GM18507 (cell line): ENCODE measurements at places on chromosomes 13 and 19.

DNA sequence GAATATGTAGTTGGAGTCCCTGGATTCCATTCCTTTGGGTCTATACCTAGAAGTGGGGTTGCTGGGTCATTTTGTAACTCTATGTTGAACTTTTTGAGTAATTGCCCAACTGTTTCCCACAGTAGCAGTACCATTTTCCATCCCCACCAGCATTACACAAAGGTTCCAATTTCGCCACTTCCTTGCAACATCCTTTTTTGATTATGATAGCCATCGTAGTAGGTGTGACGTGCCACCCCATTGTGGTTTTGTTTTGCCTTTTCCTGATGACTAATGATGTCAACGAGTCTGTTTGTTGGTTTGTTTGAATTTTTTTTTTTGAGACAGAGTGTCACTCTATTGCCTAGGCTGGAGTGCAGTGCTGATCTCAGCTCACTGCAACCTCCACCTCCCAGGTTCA lies 3.3 kb upstream of the PEX11G start:
- DNase-seq, result no peak

GRCh38 chr13:95385798-95386197 lies 84.5 kb upstream of the ABCC4 start:
- DNase-seq, result no peak

DNA sequence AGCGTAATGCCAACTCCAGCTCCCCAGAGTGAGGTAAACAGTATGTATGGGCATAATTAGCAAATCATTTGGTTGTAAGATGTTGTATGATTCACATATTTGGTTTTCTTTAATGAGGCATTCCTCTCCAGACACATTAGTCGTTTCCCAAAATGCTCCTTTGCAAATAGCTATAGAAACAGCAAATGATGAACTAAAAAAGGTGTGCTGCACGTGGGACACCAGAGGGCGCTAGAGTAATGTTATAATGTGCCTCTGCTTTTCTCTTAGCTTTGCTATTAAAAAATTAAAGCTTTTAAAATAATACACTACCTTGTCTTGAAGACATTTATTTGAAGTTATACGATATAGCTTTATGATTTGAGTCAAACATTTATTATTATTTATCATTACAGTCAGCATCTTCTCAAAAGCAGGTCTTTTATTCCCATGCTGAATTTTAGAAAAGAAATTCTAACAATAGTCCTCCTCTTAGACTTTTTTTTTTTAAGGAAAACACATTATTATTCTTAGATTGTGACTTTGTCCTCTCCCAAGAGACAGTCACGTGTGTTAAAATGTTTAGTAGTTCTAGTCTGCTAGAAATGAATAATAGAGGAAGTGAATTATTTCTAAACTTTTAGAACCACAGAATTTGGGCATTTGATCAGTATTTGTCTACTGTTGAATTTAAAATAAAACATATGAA lies 121.6 kb upstream of the FRY start:
- no peak for DNase-seq

GRCh38 chr19:31596751-31597150 lies 247.5 kb upstream of the TSHZ3 start:
- DNase-seq, result no peak

GRCh38 chr13:35659796-35660195 lies 183.3 kb upstream of the MAB21L1 start:
- DNase-seq, result no peak

DNA sequence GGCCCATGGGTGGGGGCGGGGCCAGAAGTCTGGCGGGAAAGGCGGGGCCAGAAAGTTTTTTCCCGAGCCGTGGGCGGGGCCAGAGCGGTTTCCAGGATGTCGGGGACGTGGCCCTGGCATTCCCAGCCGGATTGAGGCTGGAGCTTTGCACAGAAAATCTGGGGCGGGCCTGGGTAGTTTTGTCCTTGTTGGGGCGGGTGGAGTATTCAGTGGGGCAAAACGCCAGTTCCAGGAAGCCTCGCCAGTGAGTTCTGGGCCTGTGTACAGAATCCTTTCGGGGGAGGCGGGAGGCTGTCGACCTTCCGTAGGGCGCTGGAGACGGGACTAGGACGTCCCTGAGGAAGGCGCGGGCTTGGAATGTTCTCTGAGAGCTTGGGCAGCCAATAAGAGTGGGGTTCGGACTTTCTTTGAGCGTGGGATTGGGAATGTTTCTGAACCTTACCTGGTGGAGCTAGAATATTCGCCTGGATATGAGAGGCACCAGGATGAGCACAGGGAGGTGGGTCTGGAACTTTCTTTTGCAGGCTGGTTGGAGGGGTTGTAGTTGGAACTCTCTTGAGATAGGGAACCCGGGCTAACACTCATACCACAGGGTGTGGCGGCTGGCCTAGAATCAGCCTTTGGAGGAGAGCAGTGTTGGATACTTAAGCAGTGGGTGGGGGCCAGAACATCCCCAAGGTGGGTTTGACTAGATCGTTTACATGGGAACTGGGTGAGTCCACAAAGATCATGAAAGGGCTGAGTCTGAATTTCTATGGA lies 1.3 kb downstream of the CCDC9 start:
- no peak for DNase-seq

GRCh38 chr19:43028866-43029265 lies 2.6 kb upstream of the PSG11 start:
- no peak for DNase-seq

DNA sequence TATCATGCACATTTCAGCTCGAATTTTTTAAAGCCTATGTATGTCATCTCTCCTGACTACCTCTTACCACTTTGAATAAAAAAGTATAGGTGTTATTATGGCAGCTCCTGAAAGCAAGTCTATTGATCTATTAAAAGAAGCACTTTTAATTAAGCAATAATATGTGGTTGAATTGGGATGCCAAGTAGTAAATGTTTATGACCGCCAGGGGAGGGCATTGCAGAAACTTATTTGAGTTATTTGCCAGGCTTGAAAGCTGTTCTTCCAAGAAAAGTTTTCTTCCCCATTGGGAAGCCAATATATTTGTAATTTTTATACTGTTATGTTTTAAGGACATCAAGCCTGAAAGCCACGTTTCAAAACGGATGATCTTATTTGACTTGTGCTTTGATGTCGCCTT lies 88.1 kb upstream of the SOX21 start:
- no peak for DNase-seq
